NCI-H345 (cell line): ENCODE measurements at places on chromosomes 2 and 18.

GRCh38 chr2:171083451-171083850 lies 77.2 kb downstream of the TLK1 start:
- DNase-seq: no peak

- DNase-seq: peak; percentile 46
Measured at GRCh38 chr2:176637486-176638166, 368.4 kb downstream of the MTX2 start.

DNA sequence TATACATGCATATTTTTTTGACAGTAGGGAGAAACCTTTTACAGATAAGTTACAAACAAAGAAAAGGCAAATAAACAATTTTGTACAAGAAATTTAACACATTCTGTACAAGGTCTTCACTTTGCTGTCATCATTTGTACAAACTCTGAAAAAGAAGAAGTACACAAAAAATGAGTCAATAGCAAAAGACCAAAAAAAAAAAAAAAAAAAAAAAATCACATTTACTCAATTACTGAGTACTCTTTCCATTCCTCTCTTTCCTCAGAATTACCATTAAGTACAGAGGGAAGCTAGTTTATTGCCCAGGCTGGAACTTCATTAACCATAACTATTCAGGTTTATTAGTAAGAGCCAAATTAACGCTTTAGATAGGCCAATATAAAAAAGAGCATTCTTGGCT lies 5.6 kb upstream of the STPG4 start:
- DNase-seq: no peak

DNA sequence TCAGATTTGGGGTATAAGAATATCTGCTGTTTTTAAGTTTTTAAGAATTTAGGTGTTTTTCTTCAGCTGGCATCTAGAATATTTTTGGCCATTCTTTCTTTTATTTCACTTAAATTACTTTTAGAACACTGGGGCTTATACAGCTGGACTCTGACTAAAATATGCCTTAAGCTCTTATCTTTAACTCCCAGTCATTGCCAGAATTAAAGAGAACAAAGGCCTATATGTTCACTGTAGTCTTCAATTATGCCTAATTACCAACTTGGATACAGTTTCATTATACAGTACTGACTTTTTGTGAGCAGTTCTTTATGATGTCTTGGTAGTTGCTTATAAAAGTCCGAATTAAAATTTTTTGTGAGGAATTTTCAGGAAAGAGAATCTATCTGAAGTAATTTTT lies 192.8 kb downstream of the ZNF407 start:
- no peak for DNase-seq

DNA sequence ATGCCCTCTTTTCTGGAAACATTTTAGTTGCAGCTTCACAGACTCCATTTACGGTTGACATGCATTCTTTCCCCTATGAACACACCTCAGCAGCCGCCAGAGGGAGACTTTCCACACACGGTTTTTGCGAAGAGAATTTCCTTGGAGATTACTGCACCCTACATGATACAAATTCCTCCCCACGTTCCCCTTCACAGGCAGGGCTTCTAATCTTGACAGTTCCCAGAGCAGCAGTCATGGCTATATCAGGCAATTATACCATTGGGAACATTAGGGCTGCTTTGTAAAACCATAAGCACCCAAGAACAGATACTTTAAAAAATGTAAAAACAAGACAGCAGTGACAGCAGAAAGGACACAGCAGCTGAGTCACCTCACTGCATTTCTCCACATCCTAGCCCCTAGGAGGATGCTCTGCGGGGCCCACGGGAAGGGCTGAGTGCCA lies 253.8 kb downstream of the TGIF1 start:
- peak; percentile 28 for DNase-seq

- no peak for DNase-seq
Measured at GRCh38 chr2:234722176-234722575, 225.3 kb upstream of the ARL4C start.
